ENCODE measurements at places on chromosomes 12 and 14.

GRCh38 chr12:13444076-13444475 is 247.6 kb downstream of the EMP1 start:
- no peak for DNase-seq

- DNase-seq, result no peak
Measured at GRCh38 chr12:24773996-24774395, 174.9 kb downstream of the BCAT1 start.

DNA sequence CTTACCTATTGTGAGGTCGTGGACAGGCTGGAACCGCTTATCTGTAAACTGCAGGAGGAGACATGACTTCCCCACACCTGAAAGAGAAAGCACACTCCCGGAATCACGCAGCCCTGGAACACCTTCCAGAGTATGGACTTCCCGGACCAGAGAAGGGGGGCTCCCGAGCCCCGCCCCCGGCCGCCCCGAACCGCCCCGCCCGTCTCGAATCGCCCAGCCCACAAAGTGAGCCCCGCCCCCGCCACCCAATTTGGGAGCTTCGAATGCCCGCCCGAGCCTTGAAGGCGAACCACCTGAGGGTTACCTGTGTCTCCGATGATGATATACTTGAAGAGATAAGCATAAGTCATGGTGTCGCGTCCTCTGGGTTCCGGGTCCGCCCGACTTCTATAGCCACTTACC is 235 bp downstream of the RAB2B start:
- peak; percentile 88 for DNase-seq

DNA sequence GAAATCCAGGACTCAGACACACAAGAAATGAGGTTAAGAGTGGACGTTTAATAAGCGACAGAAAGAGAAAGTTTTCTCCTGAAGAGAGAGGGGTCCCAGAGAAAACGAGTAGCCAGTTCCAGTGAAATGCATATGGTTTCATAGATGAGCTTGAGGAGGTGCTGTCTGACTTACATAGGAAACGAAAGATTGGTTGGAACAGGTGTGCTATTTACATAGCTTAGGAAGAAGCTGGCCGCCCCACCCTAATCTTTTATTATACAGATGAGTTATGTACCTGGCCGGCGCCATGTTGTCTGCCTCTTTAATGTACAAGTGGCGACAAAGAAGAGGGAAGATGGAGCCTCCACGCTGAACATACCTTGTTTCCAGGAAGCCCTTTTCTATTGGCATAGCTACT is 223.0 kb downstream of the SLC6A15 start:
- no peak for DNase-seq

- no peak for DNase-seq
Measured at GRCh38 chr12:65875640-65876071, 51.4 kb downstream of the HMGA2 start.

- DNase-seq, result no peak
Measured at GRCh38 chr14:52547526-52547925, 4.8 kb downstream of the TXNDC16 start.

GRCh38 chr12:31322801-31323207 is 3.1 kb downstream of the SINHCAF start:
- no peak for DNase-seq

DNA sequence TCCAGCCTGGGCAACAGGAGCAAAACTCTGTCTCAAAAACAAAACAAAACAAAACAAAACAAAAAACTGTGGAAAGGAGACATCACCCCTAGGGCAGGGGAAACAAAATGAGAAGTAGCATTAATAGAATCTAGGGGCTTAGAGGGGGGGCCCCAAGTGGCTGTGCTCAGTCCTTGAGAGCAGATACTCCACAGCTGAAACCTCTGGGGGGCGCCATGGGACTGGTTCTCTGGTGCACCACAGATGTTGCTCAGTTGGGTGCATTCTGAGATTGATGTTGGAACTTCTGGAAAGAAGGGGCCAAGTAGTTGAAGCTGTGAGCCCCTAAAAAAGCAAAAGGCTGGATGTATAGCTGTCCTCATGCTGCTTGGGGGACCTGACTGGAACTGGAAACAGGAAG is 11.8 kb upstream of the SYNE2 start:
- peak; percentile 63 for DNase-seq

GRCh38 chr14:38549564-38549963 is 293.7 kb upstream of the CLEC14A start:
- no peak for DNase-seq

- DNase-seq, result no peak
Measured at GRCh38 chr12:15550793-15551192, 228.5 kb downstream of the PTPRO start.

DNA sequence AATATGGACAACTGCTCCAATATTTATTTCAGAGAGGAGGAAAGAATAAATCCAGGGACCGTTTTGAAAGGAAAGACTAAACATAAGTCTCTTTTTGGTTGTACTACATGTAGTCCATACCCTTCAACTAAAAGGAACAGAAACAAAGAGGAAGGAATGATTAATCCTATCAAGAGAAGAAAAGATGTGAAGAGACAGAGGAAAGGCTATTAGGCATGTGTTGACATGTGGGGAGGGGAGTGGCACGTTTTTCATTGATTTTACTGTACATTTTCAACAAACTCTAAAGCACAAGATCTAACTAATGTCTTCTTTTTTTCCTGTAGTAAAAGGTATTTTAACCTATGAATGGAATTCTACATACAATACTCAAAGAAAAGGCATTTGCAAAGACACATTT is 85.6 kb downstream of the NAV3 start:
- no peak for DNase-seq

DNA sequence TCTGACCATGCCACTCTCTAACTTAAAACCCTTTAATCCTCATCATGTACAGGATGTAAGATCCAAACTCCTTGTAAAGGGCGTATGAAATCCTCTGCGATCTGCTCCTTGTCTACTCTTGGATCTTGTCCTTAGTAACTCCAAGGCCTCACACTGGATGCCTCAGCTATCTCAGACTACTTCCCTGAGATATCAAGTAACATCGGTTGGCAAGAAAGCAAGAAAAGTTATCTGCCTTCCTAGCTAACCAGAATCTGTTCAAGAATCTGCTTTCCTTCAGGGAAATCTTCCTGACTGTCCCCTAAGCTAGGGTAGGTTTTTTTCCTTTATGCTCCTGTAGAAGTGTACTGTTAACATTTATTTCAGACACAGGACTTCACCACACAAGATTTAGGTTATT is 82.6 kb downstream of the TAOK3 start:
- DNase-seq, result no peak

- no peak for DNase-seq
Measured at GRCh38 chr14:56224691-56225681, 106.8 kb downstream of the PELI2 start.

DNA sequence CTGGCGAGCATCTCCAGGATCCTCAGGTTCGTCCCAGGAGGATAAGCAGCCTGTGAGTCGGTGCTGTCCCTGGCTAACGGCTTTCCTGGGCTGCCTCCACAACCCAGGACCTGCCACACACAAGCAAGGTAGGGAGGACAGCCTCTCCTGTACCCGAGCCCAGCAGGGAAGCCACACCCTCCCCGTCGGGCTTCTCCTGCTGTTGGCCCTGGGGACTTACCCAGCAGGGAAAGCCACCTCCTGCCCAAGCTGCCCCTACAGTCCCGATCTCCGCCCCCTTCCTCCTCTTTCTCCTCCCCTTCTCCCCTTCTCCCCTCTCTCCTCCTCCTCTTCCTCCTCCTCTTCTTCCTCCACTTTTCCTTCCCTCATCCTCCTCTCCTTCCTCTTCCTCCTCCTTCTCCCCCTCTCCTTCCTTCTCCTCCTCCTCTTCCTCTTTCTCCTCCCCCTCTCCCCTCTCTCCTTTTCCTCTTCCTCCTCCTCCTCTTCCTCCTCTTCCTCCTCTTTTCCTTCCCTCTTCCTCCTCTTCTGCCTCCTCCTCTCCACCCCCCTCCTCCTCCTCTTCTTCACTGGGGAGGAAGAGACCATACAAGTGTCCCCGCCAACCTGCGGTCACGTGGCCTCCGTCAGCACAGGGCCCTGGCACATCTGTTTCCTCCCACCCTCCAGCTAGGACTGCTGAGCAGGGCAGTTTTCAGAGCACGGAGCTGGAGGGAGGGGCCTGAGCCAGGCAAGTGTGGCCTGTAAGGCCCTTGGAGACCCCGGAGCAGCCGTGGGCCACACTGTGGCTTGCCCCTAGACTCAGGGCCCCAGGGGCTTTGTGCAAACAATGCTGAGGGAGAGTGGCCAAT is 17.3 kb upstream of the RFLNA start:
- DNase-seq, result no peak

DNA sequence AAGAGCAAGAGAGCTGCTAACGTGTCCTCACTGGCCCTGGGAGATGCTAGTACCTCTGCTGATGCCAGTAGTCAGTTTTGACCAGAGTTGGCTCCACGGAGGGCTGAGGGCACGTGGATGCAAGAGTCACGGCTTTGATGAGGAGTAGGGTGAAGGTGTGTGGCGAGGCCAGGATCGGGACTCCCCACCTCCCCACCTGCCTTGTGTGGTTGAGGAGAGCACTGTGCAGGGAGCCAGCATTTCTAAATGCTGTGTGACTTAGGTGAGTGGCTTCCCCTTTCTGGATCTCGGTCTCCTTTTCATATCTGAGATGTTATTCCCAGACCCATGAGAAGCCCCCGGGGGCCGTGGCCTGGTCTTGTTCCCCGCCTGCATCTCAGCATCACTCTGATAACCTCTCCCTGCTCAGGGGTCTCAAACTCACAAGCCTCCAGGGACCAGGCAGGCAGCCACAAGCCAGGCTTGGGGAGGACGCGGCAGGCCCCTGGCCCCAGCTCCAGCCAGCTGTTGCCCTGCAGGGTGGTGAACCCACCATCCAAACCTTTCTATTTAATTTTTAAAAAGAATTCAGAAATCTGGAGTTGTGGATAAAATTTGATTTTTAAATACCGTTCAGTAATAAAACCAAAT is 32.1 kb downstream of the MVK start:
- DNase-seq, result no peak

DNA sequence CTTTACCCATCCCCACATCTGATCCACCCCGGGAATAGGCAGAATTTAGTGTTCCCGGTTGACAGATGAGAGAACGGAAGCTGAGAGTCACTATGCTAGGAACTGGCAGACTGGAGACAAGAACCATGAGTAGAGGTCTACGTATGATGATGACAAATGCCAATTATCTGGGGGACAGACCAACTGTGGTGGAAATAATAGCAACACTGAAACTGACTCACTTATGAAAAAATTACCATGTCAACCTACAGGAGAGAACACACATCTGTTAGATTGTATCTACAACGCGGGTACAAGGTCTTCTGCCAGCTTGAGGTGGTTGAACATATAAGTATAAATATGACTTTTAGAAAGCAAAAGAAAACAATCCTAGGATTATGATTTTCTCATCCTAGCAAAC is 15.4 kb upstream of the SELPLG start:
- DNase-seq, result no peak

GRCh38 chr12:44372259-44372658 is 503.9 kb downstream of the NELL2 start:
- no peak for DNase-seq

DNA sequence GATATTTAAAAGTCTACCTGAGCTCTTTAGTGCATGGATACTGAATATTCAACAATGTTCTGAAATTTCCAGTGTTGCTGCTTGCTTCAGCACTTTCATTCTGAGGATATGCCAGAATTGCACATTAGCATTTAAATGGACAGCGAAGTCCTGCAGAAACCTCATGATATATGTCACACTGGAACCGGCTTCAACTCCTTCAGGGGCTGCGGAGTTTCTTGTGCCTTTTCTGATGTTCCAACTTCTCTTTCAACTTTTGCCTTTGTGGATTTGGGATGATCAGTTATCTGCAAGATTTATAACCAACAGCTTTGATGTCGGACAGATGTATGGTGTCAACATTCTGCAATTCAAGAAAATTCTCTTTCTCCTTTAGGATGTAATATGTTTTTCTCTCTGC is 142.5 kb upstream of the LMNTD1 start:
- no peak for DNase-seq

DNA sequence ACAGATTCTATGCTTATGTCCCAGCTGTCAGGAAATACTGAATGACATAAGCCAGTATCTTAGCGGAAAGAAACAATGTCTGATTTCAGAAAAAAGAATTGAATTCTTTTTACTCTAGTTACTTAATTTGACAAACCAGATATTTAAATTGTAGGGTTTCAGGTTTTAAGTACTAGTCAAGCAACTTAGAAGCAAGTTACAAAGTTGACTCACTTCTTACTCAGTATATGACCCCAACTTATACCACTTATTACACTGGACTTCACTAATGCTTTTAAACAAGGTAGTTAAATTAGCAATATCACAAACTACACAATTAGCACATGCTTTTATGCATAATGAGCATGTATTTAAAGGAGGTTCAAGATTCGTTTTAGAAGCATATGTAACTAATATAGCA is 7.1 kb downstream of the GMFB start:
- DNase-seq, result no peak

DNA sequence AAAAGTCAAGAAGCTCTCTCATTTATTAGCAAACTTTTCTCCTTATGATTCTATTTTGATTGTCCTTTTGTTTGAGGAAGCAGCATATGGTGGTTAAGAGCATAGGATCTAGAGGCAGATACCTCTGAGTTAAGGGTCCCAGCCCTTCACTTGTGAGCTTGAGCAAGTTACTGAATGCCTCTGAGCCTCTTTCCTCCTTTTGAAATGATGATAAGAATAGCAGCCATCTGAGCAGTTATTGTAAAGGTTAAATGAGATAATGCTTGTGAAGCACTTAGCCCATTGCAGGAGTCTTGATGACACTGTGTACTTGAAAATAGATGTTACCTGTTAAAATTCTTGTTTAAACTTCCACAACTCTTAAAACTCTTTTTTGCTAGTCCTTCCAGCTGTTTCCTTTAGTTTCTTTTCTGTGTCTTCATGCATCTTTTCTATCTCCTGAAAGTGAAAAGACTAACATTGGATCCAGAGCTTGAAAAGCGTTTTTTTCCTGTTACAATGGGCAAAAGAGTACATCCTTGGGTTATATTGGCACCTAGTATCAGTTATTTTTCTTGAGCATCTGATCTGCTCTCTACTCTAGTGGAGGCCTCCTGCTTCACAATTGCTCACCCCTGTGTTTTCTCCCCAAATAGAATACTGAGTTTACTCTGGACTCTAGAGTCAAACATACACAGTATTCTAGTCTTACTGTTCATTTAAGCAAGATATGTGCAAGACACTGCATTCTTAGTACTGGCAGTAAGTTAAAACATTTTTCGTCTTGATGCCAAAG is 3.1 kb downstream of the HIF1A start:
- DNase-seq, result no peak

- no peak for DNase-seq
Measured at GRCh38 chr12:19496219-19496878, 57.1 kb downstream of the AEBP2 start.

GRCh38 chr14:75454963-75455546 is 27.2 kb downstream of the JDP2 start:
- no peak for DNase-seq
